ENCODE measurements at places on chromosomes 2 and 18. TPM values are rescaled to one million over a fixed set of nuclear protein-coding genes. Genes with fewer than 3 reads are reported as not detected.

GRCh38 chr2:65877331-65878010 is 445.1 kb upstream of the SPRED2 start:
- no peaks in the 10 kb centered on the region for H3K4me1 ChIP-seq
- DNase-seq, result no peak
- no peak overlapping the region for H3K4me3 ChIP-seq
- H3K27me3 ChIP-seq, result no peaks in the 10 kb centered on the region

- H3K27me3 ChIP-seq, result no peaks in the 10 kb centered on the region
- H3K27ac ChIP-seq, result no peak overlapping the region
- no peak for DNase-seq
- no peaks in the 10 kb centered on the region for H3K36me3 ChIP-seq
- no peak overlapping the region for H3K4me3 ChIP-seq
Observed at GRCh38 chr2:129068543-129068942, 749.9 kb upstream of the HS6ST1 start.

GRCh38 chr2:165863810-165864261 is 69.8 kb upstream of the GALNT3 start:
- H3K4me3 ChIP-seq, result no peak overlapping the region
- DNase-seq, result no peak
- H3K4me1 ChIP-seq, result no peaks in the 10 kb centered on the region
- no peaks in the 10 kb centered on the region for H3K36me3 ChIP-seq
- no peak overlapping the region for H3K27ac ChIP-seq

GRCh38 chr2:218655751-218656150 is 3.7 kb downstream of the ZNF142 start:
- no peak for DNase-seq
- no peaks in the 10 kb centered on the region for H3K27me3 ChIP-seq
- no peak overlapping the region for H3K27ac ChIP-seq
- no peak overlapping the region for H3K4me3 ChIP-seq
- H3K4me1 ChIP-seq, result peaks cover 12% of the 10 kb centered on the region

- H3K36me3 ChIP-seq, result no peaks in the 10 kb centered on the region
- H3K4me3 ChIP-seq, result no peak overlapping the region
- no peaks in the 10 kb centered on the region for H3K4me1 ChIP-seq
- H3K27me3 ChIP-seq, result no peaks in the 10 kb centered on the region
Observed at GRCh38 chr2:185952100-185952499, 213.5 kb downstream of the FSIP2 start.

- H3K4me3 ChIP-seq, result no peak overlapping the region
- no peak overlapping the region for H3K27ac ChIP-seq
- DNase-seq, result no peak
- H3K27me3 ChIP-seq, result no peaks in the 10 kb centered on the region
Observed at GRCh38 chr2:175792199-175792598, 209.9 kb downstream of the LNPK start.

The HSBP1L1 gene
- 45.4 TPM for total RNA-seq

The UGT1A10 gene
- total RNA-seq, result not detected

The CNGA3 gene
- total RNA-seq, result not detected
